ENCODE measurements at places on chromosomes 4 and X. TPM values are rescaled to one million over a fixed set of nuclear protein-coding genes. Genes with fewer than 3 reads are reported as not detected.

CRMP1 gene
- 0.28 TPM for total RNA-seq

CTAG1B gene
- not detected for total RNA-seq

AFF2 gene
- 0.05 TPM for total RNA-seq

XK gene
- total RNA-seq, result 1.3 TPM

CPXCR1 gene
- not detected for total RNA-seq

TMEM150C gene
- 1.8 TPM for total RNA-seq

NPY2R gene
- total RNA-seq, result not detected

GRCh38 chrX:70477734-70478075, 33.1 kb downstream of the DLG3 start:
- DNase-seq, result no peak
